ENCODE measurements at places on chromosomes 7 and 10.
A peak's percentile ranks its signal among the peaks of the same experiment; 100 is the strongest.

DNA sequence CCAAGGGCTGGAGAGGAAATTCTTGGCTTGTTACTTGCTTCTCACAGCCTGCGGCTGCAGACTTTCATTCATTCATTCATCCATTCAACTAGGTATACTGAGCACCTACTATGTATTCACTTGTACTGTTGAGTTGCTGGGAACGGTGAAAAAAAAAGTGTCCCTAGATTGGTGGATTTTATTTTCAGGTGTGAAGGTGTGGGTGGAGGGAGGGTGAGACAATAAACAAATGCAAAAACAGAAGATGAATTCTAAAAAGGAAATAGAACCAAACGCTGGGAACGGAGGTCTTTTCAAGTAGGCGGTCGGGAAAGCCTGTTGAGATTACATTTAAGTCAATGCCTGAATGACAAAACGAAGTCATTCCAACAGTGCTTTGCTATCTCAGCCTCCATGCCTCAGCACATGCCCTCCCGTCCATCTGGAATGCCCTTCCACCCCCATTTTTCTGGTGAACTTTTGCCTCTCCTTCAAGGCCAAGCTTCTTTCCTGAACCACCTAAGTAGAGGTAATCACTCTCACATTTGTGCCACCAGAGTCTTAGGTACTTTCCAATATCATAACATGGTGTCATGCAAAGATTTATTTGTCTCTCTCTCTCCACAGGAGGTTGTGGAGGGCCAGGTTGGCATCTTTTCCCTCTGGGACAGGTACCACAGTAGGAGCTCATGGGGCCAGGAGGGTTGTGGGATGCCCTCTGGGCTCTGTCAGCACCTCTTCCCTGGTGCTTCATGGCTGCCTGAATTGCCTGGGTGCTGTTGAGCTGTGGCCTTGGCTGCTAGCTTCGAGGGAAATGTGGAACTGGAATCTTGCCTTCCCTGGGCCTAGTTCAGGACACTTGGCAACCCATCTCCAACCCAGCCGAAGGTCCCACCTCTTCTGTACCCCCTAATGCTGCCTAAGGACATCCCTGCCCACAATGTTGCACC, 5.5 kb downstream of the NKX2-3 start:
- no peak for DNase-seq

- no peak for DNase-seq
These were observed 138.1 kb downstream of the ADAM22 start for GRCh38 chr7:88071994-88072714.

- DNase-seq: no peak
These were observed 220.8 kb upstream of the RNF32 start for GRCh38 chr7:156419782-156420181.

DNA sequence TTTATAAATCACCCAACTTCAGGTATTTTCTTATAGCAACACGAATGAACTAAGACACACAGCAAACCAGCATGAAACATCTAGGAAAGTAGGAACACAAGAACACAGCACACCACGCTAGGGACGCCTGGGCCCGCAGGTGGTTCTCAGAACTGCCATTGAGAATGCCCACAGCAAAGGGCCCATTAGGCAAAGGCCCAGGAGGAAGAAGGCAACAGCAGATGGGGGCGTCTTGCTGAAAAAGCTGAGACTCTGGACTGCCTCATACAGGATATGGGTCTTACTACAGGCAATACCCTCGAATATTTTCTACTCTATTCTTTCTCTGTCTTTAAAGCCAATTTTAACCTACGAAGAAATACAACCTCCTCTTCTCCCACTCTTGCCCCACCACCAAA, 77.3 kb downstream of the PARD3 start:
- no peak for DNase-seq

DNA sequence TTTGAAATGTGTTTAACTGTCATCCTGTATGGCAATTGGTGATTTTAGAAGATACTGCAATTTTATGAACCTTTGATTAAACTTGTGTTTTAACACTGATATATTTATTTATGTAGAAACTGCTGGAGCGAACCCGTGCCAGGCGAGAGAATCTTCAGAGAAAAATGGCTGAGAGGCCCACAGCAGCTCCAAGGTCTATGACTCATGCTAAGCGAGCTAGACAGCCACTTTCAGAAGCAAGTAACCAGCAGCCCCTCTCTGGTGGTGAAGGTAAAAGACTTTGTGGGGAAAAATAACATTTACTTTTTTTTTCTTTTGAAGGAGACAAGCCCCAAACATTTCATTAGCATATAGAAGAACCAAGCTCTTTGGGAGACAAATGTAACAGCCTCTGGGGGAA, 6.5 kb downstream of the ANLN start:
- DNase-seq: no peak

- no peak for DNase-seq
These were observed 118.8 kb downstream of the EBF3 start for GRCh38 chr10:129845111-129845753.

- DNase-seq: no peak
These were observed 118.8 kb downstream of the RSU1 start for GRCh38 chr10:16698461-16698860.

DNA sequence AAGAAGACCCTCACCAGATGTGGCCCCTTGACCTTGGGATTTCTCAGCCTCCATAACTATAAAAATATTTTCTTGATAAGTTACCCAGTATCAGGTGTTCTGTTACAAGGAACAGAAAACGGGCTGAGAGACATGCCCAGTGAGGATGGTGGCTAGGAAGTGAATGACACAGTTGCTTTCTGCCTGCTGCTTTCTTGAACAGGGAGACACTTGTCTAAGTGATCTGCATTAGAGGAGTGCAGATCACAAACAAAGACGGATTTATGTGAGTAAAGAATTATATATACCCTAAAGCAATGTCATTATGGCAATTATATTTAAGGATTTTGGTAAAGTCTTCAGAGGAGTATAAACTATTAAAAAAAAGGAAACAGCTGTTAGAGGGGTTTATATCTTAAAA, 169.2 kb upstream of the AHR start:
- no peak for DNase-seq

GRCh38 chr7:25844102-25844870, 307.7 kb upstream of the NFE2L3 start:
- no peak for DNase-seq

DNA sequence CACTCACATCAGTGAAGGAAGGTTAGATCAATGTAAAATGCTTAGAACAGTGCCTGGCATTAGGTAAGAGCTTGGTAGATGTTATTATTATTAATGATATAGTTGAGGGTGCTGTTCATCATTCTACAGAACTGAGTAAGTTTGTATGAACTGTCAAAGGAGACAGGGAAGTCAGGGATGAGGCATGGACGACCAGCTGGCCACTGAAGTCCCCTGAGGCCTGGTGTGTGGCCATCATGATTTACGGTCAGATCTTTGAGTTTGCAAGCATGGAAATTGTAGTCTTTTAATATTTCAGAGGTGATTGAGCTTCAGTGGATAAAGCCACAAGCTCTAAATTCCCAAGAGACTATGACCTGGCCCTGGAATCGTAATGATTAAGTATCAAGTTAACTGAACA, 6.9 kb downstream of the ARMC3 start:
- DNase-seq: no peak

- no peak for DNase-seq
These were observed 592.3 kb upstream of the GALNT17 start for GRCh38 chr7:70539617-70540016.

DNA sequence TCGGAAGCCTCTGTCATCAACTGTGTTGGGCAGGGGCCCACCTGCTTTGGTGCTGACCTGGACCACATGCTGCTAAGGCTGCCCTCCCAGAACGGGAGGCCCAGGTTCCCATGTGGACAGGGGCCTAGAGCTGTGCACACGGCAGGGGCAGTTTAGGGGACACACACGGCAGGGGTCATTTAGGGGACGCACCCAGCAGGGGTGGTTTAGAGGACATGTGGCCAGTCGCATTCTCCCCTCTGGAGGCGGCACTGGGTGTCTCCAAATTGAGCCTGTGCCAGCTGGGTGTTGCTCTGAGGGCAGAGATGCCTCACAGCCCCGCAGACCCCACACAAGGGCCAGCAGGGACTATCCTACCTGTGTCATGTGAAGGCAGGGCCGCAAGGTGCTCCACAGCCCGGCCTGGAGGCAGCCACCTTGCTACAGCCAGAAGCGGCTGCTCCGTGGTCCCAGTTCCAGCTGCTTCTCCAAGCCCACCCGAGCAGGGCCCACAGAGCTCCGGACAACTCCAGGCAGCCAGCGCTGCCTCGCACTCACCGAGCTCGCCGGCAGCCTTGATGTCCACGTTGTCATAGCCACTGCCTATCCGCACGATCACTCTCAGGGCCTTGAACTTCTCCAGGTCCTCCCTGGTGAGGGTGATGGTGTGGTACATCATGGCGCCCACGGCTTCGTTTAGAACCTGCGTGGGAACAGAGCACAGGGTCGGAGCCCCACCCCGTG, 60.7 kb downstream of the ZRANB1 start:
- no peak for DNase-seq

DNA sequence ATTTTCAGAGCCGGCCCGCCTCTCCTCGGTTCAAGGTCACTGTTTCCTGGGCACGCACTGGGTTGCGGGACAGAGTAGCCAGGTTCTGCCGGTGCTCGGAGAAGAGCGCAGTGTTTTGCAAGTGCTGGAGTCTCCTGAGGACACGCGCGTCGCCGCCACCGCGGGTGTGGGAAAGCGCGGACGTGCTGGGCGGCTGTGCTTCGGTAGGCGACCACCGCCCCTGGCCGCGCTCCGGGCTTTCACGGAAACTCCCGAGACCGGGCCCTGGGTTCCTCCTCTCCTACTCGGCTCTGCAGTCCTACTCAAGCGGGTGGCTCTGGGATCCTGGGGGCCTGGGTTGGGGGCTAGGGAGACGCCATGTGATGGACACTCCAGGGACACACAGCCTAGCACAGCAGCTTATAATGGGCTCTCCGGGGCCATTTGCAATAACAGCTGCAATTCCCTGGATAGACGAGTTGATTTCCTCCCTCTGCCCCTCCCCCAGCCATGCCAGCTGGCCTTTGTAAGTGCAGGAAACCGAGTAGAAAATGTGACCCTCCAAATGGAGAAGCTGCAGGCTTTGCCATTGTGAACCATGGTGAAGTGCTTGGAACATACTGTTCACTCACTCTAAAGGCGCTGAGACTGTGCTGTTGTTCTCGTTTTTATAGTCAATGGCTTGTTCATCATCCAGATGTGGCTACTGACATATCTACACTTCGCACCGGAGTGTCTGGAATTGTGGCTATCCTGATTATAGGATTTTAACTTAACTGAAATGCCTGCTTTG, 2.1 kb downstream of the FRAT1 start:
- DNase-seq: no peak

GRCh38 chr7:17041324-17041723, 159.5 kb upstream of the AGR3 start:
- no peak for DNase-seq

DNA sequence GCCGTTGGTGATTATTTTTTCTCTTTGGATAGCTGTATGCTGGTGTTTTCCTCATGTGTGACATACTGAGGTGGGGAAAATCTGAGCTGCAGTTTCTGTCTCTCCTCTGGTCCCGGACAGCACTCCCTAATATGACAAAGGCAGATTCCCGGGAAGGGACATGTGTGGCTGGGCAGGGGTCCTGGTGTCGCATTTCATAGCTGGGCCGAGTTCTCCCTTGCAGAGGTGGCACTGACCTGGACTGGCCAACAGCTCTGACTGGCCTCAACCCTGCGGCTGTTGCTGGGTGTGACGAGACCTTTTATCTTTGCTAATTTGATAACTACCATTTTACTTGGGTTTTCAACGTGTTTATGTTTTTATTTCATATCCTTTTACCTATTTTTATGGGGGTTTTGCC, 248.6 kb upstream of the TCERG1L start:
- DNase-seq: no peak

DNA sequence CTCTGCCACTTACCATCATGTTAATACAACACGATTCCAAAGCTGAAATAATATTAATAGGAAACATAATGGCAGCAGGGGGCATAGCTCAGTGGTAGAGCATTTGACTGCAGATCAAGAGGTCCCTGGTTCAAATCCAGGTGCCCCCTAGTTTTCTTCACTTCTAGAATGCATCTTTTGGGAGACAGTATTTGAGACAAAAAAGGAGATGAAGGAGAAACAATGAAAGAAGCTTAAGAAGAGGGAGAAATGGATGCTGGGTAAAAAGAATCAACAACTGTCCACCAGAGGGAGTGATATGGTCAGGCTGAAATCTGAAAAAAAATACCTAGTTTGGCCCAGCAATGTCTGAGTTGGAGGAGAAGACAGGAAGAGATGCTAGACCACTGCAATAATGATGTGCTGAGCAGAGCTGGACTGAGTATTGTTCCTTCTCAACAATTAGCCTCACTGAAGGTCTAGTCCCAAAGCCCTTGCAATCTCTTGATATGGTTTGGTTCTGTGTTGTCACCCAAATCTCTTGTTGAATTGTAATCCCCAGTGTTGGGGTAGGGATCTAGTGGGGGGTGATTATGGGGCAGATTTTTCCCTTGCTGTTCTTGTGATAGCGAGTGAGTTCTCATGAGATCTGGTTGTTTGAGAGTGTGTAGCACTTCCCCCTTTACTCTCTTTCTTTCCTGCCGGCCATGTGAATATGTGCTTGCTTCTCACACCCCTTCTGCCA, 48.3 kb downstream of the ZNF783 start:
- DNase-seq: no peak

DNA sequence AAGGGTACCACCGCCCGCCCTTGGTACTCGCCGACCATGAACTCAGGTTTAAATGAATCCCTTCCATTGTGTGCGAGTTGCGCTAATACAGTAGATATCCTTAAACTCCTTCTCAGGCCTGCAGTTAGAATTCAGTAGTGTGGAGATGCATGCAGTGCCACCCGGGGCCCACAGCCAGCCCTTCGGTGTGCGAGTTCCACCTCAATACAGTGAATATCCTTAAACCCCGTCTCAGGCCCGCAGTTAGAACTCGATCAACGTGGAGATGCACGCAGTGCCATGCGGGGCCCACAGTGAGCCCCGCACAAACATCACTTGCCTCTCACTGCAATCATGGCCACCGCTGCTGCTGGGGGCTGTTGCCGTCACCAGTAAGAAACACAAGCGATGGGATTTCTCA, 261.9 kb downstream of the MAD1L1 start:
- DNase-seq: no peak

DNA sequence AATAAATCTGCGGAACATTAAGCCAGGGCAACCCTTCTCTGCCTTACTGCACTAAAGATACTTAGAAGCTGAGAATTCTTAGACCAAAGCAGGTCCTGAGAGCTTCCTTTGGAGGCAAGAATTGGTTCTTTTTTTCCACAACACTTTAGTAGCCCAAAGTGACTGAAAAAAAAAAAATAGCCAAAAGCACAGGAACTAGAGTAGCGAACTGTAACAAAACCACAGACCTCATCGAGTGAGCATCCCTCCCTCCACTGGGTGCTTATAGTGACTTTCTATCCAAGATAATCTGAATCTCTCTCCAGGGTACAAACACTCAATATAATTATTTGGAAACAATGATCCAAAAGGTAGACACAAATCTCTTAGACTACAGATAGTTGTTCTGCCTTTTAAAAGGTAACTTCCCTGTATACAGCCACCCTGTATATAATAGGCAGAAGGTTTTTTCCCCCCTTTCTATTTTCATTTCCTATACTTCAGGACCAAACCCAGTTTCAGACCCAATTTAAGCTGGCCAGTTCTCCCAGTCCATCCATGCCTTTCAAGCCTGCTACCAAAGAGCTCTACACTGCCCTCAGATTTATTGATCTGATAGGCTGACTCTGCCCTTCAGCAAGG, 31.6 kb upstream of the KCNIP2 start:
- DNase-seq: no peak

- no peak for DNase-seq
These were observed 153.5 kb upstream of the RHEB start for GRCh38 chr7:151673216-151673615.

- peak; percentile 73 for DNase-seq
These were observed at the start of gene MIOS for GRCh38 chr7:7566651-7567611. Gene MIOS (plus strand): TSS chr7:7566884. CDS start chr7:7572476, 5,592 bp downstream.

Measured in stimulated activated CD4-positive, alpha-beta T cell treated with anti-CD3 and anti-CD28 coated beads, TNF-alpha, amount 100 ng/mL, for 4 hours (primary cell).